ENCODE measurements at places on chromosomes 5 and 9.

- DNase-seq = no peak
These were observed 865.4 kb downstream of the MAT2B start for GRCh38 chr5:164370841-164371240.

DNA sequence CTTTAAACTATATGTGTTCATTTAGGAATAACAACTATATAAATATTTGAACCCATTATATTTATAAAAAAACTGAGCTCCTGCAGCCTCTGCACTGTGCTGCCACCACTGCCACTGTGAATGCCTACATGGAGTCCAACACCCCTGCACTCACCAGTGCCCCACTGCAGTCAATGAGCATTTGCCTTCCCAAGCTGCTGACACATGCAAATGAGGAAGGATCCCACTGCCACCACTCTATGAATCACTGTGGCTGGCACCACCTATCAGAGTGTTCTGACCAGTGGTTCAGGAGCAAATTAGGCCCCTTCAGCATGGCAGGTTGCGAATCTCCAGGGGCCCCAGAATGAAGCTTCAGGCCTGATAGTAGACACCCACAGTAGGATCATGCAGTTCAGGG lies 9.1 kb downstream of the IFNA5 start:
- DNase-seq = no peak

- DNase-seq = no peak
These were observed 57.4 kb downstream of the GCNT1 start for GRCh38 chr9:76516350-76516749.

DNA sequence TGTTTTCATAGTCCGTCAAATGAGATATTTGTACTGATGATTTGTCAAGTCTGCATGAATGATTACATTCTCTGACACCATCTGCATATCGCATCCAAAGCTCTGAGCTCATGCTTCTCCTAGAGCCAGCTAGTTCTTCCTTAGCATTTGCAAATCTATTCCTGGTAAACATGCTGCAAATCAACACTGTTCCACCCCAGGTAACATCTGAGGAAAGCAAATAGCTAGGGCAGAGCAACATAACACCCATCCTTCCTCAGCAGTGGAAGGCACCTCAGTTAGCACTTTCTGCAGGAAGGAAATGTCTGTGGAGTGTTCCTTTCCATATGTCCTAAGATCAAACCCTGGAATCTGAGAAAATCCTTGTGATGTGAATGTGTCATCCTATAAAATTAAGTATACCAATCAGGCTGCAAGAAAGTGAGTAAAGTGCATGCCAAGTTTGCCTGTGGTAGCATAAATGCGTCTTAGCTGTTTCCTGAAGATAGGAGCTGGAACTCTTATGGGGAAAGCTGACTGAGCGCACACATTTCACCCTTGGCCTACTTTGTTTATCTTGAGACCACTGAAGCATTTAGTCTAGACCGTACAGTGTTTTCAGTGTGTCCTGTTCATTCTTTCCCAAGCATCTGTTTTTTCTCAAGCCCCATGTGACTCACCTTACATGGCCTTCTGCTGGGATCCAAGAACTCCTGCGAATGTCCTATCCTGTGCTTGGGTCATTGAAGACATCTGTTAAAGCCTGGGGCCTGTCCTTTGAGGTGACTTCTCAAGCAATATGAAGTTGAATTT lies 50.9 kb upstream of the STARD4 start:
- peak; percentile 79 for DNase-seq

DNA sequence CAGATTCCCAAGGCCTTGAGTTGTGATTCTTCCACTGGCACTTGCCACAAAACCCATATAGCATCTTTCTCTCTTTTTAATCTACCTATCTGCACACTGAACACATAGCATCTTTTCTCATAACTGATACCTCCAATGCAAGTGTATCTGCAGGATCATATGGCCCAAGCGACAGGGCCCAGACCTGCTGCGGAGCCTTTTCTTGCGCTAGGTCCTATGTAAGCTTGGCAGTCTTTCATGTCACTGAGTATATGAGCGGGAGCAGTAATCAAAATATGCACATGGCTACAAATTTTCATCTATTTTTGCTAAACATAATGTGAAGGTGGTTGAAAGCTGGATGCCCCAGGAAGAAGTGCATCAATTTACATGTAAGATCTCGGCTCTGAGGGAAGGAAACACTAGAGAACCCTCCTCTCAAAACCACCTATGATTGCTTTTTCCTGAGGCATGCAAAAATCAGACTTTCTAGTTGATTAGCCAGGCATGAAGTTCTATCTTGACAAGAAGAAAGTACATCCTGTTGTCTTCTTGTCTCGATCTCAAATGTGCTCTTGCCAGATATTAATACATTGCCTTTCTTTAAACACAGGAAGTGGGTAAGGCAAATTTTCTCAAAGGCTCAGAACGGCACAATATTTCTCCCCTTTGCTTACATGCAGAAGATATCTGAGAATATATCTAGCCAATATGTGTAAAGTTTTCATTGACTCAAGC lies 26.9 kb upstream of the CEMIP2 start:
- DNase-seq = no peak

GRCh38 chr5:125034331-125034730 lies 287.9 kb upstream of the ZNF608 start:
- no peak for DNase-seq

DNA sequence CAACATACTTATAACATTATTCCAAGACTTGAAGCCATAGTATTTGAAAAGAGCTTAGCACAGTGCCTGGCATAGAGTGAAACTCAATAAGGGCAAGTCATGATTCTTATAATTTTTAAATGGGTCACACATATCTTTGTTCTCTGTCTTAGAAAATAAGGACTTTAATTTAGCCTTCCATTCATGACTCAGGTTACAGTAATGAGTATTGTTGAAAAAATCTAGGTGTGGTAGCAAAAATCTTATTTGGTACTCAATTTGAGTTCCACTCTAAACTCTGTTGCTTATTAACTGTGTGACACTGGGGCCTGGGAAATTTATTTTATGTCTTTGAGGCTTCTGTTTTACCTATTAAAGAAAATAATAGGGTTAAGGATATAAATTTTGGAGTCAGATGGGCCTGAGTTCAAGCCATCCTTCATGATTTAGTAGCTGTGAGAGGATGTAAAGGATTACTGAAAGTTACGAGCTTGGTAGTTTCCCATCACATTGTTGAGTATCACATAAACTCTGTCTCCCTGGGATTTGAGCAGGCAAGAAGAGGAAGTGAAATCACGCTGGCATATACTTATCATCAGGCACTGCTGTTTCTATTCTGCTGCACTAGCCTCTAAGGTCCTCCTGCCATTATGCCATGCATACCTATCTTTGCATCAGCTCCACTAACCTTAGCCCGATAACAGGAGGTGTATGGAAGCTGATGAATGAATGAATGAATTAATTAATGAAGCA lies 1.5 kb downstream of the SPINK9 start:
- no peak for DNase-seq

DNA sequence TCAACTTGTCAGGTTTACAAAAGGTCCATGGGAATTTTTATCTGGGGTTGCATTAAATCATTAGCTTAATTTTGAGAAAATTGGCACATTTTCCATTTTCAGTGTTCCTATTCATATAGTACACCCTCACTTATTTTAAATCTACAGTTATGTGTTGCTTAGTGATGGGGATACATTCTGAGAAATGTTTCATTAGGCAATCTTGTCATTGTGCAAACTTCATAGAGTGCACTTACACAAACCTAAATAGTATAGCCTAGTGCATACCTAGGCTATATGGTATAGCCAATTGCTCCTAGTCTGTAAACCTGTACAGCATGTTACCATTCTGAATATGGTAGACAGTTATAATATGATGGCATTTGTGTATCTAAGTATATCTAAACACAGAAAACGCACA lies 19.8 kb upstream of the FAM151B start:
- no peak for DNase-seq

DNA sequence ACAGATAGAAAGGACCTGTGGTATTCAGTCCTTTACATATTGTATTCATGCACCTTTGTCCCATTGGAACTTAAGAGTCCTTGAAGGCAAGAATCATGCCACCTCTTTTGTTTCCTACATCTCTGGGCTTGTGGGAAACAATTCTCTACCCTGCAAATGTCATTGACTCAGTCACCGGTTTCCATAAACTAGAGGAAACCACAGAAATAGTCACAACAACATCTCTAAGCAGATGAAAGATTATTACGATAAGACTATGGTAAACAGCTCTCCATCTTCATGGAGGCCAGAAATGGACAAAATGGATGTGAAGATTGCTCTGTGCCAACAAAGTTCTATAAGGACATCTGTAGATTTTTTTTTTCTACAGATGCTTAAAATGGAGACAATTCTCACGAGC lies 165.5 kb downstream of the PIK3R1 start:
- no peak for DNase-seq

DNA sequence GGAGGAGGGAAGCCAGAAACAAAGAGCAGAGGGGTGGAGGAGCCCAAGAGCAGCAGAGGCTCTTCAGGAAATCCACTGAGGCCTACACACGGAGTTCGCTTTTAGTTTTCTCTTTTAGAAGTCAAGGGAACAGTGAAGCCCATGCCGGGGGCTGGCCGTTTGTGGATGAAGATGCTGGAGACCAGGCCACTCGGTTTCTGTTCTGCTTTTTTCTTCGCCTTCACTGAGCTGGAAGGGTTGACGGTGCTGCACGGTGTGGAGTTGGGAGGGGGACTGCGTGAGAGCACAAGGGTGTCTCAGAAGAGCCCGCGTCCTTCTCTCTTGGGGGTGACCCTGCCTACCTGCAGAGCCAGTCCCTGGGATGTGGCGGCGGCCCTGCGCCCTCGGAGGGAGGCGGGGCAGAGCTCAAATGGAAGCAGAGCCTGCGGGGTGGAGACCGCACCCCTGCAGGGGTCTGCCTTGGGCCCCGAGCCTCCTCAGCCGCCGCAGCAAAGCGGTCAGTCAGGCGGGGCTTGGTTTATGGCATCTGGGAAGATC lies 68.5 kb upstream of the CACNA1B start:
- no peak for DNase-seq

- no peak for DNase-seq
These were observed 325.0 kb downstream of the EDIL3 start for GRCh38 chr5:84059672-84060071.
